ENCODE measurements at places on chromosomes 13 and 19.

GRCh38 chr19:2575734-2576481, 100.0 kb downstream of the GADD45B start:
- DNase-seq: no peak

- DNase-seq: no peak
Observed at GRCh38 chr13:21348488-21349120, 110.5 kb downstream of the ZDHHC20 start.

DNA sequence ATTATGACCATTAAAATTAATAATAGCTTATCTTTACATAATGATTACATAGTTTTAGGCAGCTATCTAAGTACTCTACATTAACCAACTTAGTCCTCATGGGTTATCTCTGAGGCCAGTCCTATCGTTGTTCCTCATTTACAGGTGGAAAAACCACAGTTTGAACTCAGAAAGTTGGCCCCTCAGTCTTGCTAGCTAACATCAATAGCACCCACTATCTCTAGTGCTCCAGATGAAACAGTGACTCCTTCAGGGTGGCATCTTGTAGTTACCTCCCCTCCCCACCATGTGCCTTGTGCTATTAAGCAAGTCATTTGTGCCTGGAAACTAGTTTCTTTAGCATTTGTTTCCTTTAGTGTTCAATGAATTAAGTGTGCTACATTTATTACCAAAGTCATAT, 1086.7 kb downstream of the EFNB2 start:
- DNase-seq: no peak

DNA sequence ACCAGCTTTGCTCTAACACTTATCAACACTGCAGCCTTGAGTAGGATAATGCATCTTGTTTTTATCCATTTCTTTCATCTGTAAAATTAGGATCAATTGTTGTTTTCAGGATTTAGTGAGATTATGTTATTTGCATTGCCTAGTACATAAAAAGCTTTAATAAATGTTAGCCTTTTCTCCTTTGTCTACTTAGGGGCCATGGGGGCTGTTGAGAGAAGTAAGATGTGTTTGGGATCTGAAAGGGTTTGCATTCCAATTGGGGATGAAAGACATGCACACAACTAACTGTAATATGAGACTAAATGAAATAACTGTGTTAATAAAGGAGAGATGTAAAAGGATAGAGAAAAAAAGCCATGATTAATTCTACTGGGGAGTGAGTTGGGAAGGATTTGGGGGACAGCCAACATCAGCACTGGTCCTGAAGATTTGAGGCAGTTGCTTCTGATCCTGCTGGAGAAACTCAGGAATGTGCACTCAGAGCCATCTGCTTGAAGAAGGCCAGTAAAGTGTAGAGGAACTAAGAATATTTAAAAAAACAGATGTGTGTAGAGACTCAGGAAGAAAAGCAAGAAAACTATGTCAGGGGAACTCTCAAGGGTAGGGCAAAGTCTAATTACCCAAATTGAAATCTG, 236.3 kb downstream of the OLFM4 start:
- DNase-seq: no peak

DNA sequence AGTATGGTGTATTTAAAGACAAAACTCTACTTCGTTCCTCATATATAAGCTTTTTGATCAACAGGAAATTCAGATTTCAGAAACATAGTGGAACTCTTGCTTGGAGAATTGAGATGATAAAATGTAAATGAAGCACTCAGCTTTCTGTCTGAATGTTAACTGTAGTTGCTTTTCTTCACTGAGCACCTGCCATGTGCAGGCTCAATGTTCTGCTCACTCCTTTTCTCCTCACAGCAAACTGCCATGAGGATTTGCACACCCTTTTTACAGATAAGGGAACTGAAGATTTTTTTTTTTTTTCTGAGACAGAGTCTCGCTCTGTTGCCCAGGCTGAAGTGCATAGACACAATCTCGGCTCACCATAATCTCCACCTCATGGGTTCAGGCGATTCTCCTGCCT, 28.0 kb upstream of the FOXO1 start:
- DNase-seq: no peak

GRCh38 chr13:94435604-94436226, 43.8 kb downstream of the DCT start:
- peak; percentile 75 for DNase-seq

- DNase-seq: no peak
Observed at GRCh38 chr13:94431574-94431973, 47.9 kb downstream of the DCT start.

GRCh38 chr13:59299584-59299983, 864.1 kb downstream of the DIAPH3 start:
- DNase-seq: no peak

DNA sequence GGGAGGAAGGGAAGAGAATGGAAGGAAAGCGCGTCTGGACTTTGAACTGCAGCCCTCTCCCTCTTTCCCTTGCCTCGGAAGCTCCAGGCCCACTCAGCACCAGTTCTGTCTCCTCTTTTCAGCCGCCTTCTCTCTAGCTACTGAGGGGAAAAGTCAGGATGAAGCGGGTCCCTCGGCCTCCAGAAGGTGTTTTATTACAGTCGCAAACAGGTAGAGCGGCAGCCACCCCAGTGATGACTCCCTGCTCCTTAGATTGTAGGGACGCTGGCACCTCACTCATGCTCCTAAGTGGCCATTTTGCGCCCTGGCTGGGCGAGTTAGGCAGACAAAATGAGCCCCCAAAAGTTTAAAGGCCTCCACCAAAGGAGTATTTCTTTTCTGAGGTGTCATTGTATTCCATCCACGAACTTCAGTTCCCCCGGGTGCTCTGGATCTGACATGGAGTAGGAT, 954 bp upstream of the STK24 start:
- DNase-seq: no peak

DNA sequence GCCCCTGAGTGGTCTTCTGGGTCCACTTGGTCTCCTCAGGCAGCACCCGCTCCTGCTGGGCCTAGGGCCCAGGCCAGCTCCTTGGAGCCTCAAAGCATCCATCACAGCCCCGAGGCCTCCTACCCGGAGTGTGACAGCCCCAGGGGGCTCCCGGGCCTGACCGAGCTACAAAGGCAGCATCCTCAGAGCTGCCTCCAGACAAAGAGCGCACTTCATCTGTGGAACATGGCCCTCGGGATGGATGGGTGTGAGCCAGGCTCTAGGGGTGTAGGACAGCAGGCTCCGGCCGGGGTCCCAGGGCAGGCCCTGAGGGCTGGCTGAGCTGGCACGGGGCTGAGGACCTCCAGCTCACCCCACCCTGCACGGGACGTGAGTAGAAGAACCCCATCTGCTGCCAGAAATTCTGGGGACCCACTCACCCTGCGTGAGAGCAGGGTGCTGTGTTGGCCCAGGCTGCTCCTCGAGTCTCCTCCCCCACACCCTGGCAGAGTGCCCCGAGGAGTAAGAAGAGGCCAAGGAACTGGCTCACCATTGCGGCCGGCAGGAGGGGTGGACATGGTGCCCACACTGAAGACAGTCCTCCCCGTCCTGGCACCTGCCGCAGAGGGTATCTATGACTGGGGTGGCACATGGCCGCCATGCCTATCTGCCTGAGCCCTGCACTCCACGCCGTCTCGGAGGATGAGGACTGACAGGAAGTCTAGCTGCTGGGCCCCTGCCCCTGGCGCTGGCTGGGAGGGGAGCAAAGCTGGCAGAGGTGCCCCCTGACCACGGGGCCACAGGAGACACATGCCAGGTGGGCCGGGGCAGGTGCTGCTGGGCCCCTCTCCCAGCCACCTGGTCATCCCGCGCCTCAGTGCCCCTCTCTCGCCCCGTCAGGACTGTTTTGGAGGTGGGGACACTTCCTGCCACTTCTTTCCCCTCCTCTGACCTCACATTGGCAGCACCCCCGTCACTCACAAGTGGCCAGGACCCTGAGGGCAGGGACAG, 22.3 kb downstream of the CEBPG start:
- no peak for DNase-seq

- peak; percentile 6 for DNase-seq
Observed at GRCh38 chr13:79307866-79308298, 98.2 kb downstream of the RBM26 start.

- peak; percentile 73 for DNase-seq
Observed at GRCh38 chr19:57465680-57466381, 8.9 kb upstream of the VN1R1 start.

- no peak for DNase-seq
Observed at GRCh38 chr19:18713550-18714117, 30.2 kb downstream of the CRTC1 start.

Data from KBM-7 (cell line).